ENCODE measurements at places on chromosomes 11 and 22.

GRCh38 chr11:47641600-47642098 is 710 bp downstream of the MTCH2 start:
- DNase-seq = no peak

DNA sequence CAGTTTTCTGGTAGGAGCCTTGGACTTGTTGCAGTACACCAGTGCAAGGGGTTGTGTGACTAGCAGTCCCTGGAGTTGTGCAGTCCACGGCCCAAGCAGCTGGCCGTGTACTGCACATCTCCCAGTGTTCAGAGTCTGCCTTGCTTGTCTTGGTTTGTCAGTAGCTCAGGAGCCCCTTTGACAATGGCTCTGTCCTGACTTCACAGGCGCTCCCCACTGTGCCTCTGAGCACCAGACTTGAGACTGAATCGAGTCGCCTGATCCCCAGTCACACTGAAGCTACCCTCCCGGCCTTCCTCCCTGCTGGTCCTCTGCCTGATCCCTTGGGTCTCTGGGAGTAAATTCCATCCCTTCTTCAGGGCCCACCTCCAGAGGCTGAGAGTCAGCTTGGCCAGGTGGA is 19.4 kb downstream of the SYNGR1 start:
- DNase-seq = no peak

- DNase-seq = no peak
These were observed 14.6 kb downstream of the GAL start for GRCh38 chr11:68698993-68699392.

- DNase-seq = no peak
These were observed 38.7 kb upstream of the LINC01488 start for GRCh38 chr11:69442807-69443137.

GRCh38 chr11:44729063-44729462 is 2.3 kb downstream of the TSPAN18 start:
- no peak for DNase-seq

- DNase-seq = no peak
These were observed 82.8 kb downstream of the FBXO7 start for GRCh38 chr22:32557444-32557843.

GRCh38 chr11:114938799-114939198 is 260.5 kb downstream of the NXPE2 start:
- no peak for DNase-seq

DNA sequence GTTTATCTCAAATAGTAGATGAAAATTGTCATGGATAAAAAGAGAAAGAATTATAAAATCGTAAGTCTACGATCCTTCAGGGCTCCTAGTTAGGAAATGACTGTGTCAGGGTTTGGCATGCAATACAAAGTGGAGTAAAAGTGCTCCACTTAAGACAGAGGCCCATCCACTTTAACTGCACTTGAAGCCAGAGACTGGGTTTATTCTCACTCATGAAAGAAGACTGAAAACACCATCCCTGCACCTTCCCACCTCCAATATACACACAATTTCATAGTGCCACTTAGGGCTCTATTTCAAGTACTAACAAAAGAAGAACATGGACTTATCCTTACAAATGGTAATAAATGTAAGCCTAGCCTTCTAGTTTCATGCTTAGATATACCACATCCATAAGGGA is 70.7 kb downstream of the ANO5 start:
- DNase-seq = no peak

DNA sequence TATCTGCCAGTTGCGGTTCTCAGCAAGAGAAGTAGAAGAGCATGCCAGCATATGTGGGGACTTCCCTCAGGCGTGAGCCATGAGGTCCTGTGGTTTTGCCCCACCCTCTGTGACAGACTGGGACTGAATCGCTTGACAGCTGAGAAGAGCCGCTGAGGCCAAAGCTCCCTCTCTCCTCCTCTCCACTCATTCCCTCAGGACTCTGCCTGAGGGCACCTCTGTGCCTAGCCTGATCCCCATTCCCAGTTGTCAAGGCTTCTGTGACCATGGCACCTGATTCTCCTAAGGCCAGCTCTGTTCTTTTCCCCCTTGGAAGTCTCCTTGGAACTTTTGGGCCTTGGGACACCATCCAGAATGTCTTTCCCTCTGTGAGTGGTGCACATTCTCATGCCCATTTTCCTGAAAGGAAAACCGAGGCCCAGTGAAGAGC is 27.0 kb downstream of the ART5 start:
- no peak for DNase-seq

DNA sequence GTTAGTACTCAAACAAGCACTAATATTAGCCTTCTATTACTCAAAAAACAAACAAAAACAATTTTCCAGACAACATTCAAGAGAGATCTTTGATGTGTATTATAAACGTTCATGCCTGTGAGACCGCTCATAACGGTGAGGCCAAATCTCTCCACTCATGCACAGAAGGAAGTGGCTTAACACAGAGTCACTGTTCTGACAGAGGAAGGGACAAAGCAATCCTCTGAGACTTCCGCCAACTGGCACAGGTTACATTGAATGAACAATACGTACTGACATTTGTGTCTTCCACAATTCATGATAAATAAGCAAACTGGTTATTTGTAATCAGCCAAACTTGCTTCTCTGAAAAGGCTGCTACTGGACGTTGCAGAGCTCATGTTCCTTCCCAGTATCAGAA is 30.5 kb downstream of the CHKA start:
- no peak for DNase-seq

GRCh38 chr11:32396331-32396730 is 39.0 kb downstream of the WT1 start:
- DNase-seq = no peak

- DNase-seq = no peak
These were observed 581.2 kb downstream of the TBC1D22A start for GRCh38 chr22:47343611-47344010.

Data from HCT116 (cell line).